Stimulated activated CD4-positive, alpha-beta T cell treated with anti-CD3 and anti-CD28 coated beads, Interleukin-1b, Interleukin-23, amount 100 ng/mL, for 24 hours (primary cell): ENCODE measurements at places on chromosomes 7 and 10.

DNA sequence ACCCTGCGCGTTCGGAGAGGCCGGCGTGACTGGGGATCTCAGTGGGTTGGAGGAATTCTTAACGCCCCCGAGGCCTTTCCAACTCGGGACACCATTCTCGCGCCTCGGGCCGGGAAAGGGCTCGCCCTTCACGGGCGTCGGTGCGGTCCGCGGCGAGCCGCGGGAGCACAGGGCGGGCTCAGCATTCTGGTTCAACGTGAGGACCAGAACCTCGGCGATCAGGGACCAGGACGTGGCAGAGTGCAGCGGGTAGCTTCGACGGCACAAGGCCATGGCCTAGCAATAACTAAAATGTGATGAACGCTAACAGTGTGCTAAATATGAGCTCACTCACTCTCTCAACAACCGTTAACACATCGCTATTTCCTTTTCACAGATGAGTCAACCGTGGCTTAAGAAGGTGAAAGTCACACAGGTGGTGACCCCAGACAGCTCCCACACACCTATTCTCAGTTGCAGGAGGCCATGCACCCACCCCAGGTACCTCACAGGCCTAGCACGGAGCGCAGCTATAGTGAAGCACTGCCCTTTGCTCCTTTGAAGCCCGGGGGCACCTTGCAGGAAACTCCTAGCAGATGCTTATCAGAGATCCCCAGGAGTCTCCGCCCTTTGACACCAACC, 4.5 kb upstream of the EMX2 start:
- DNase-seq, result no peak

GRCh38 chr10:130749911-130750310, 561.6 kb downstream of the TCERG1L start:
- DNase-seq, result no peak

GRCh38 chr10:6035931-6036575, 26.1 kb downstream of the IL2RA start:
- no peak for DNase-seq

DNA sequence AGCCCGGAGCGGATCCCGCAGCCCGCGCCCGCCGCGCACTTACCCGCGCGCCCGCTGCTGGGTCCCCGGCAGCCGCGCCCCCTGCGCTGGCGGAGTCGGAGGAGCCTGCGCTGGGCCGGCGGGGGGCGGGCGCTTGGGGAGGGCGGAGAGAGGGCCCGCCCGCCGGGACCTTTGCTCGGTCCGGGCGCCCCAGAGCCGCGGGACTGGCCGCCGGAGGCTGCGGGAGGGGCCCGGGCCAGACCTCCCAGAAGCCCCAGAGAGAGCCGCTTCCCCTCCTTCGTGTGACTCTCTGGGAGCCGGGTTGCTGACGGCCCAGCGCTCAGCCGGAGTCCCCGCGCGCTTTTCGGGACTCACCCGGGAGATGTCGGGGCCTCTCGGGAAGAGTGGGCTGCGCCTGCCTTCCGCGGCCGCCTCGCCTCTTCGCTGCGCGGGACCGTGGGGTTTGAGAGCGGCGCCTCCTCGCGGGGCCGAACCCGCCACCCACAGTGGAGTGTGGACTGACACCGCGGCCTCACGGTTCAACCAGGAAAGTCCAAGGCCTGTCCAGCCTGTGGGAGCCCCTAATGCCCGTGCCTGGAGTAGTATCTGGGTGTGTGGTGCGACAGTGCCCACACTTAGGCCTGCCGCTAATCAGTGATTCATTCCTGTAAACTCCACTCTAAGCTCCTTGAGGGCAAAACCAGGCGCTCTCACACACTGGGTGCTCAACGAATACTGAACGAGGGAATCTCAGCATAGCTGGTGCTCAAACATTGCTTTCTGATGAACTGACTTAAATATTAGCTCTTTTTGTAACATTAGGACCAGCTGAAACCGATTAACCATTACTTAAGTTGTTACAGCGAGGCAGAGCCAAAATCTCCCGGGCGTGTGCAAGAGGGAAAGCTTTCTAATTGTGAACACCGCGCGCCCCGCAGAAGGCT, at the start of gene GSDME:
GSDME (minus strand) TSS at position 112 of the 923 bp plus-strand sequence. CDS start 7,690 bp downstream, outside the sequence.
- peak; percentile 17 for DNase-seq

DNA sequence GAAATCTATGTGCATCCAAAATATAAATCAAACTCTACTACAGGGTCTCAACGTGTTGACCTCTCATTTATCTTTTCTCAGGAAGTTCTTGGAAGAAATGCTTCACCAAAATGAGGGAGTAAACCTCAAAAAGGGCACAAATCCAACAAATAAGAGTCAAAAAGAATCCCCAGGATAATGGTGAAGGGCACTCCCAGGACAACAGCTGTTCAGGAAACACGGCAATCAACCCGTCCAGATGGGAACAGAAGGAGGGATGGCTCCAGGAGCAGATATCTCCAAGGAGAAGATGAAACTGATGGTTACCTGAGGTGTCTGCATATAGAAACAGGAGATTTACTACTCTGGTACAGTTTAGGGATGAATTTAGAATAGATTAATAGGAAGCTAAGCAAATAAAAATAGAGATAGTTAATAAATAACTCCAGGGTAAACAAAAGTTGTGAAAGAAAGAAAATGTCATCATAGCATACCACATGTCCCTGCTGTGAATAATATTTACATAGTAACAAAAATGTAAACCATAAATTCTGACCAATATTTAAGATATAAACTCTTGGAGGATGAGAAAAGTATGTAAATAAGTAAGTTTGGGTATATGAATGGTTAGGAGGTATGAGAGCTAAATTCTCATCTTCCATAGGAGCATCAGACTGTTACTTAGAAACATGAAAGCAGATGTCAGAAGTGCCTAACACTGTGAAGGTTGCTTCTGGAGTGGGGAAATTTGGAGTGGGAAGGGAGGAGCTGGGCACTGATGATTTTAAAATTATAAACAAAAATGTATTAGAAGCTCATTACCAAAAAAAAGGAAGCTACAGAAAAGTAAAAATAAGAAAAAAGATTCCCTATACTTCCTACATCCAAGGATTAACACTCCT, 237.5 kb upstream of the HPS1 start:
- DNase-seq, result no peak

DNA sequence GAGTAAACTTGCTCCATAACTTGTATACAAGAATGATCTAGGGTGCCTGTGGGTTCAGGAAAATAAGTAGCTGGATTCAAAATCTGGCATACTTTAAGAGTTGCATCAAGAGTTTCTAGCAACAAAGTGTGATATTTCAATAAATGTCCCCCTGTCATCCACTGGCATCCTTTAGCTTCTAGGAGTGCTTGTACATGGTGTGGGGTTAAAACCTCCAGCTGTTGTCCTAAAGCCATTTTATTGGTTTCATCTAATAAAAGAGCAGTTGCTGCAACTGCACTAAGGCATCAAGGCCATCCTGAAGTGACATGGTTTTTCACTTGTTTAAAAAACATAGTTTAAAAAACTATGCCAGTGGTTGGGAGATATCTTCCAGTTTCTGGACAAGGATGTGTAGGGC, 148.4 kb downstream of the INHBA start:
- no peak for DNase-seq

DNA sequence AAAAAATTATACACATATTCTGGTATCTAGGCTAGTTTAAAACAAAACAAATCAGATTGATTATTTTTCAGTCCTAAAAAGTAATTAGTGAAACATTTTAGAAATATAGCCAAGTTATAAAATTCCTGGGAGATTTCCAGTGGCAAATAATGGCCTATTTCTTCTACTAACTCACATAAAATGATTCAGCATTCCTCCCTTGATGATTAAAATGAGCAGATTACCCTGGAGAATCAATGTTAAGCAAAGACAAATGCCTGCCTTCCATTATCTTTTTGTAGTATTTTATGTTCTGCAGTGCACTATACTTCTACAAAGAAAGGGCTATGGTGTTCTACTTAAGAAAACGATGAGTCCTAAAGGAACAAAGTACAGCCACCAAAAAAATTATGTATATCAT, 53.6 kb downstream of the PARD3 start:
- no peak for DNase-seq

GRCh38 chr10:13106387-13107045, 6.6 kb downstream of the OPTN start:
- no peak for DNase-seq
